GM12878 (cell line): ENCODE measurements at places on chromosomes 7 and 10.

DNA sequence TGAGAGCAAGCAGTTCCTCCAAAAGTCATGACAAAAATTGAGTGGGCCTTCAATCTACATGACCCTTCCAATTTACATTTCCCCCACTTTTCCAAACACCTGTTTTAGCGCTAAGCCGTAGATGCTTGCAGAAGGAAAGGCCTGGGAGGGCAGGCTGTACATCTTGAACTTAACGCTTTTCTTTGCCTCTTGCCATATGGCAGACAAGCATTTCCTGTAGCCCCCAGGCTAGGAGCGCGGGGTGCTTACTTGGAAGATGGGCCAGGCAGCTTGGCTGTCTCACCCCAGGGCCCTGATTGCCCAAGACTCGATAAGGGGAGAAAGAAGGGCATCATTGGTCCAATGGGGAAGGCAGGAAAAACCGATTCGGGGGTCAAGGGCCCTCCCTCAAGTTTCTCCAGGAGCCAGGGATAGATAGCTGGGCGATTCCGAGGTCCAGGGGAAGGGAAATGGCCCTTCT, 1.8 kb downstream of the HOXA10 start:
- peaks cover 24% of the 10 kb centered on the region for H3K27me3 ChIP-seq
- DNase-seq = no peak
- no peak overlapping the region for H3K4me3 ChIP-seq

DNA sequence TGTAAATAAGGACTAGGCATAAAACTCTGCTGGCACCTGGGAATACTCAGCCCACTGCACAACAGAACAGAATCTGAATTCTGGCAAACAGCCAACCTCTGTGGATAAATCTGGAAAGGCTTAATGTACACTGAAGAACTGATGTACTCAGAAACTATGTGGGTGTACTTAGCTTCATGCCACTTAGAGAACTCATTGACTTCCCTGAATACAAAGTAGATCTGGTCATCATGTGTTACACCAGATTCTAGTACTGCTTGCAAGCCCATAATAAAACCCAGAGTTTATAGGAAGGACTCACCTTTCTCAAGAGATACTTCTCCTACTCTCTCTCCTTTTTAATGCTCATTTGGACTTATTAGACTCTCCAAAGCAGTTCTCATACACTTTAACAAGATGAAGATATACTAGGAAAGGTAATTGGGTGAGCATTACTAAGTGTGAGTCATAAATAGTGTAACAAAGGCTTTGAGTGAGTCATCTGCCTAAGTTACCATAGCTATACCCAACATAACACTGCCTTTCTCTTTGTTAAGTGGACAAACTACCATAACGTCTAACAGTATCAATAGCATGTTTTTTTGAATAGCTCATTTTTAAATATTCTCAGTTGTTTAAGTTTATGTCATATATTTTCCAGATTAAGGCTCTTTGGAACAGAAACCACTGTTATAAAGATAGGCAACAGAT, 309.1 kb downstream of the MDFIC start:
- no peaks in the 10 kb centered on the region for H3K36me3 ChIP-seq
- no peak for DNase-seq
- no peak overlapping the region for H3K4me3 ChIP-seq

DNA sequence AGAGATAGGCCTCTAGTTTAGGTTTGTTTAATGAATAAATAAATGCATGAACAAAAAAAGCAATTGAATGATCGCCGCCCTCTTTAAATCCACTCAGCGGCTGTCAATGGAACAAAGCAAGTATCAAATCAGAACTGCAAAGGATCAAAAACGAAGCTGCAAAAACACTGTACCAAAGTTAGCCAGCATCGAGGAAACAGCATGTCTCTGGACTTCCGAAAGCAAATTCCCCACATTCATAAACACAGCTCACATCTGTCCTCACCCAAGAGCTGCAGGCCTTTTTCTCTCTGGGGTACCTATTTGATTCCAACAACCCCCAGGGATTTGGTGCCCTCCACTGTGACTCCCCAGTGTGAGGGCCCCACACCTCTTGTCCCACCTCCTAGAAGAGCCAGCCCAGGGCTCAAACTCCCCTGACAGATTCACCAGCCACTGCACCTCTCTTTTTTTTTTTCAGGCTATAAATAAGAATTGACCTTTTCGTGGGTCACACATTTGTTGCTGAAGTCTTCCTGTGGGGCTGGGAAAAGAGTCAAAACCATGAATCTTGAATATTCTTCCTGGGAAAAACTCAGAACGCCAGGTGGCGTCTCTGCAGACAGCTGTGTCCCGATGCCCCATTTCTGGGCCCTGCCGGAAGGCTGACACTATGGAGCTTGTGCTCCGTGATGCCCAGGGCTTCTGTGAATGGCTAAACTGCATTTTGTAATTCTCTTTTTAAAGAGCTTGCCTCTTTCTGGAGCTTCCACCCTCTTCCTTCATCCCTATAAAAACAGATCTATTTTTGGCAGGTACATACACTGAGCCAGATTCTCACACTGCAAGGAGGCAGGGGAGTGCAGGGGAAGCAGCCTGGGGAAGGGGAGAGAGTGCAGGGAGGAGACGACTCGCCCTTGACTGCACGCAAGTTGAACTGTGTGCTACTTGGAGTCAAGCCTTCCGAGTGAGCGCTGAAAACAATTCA, 51.7 kb downstream of the HSPA12A start:
- no peak for DNase-seq
- no peak overlapping the region for H3K27ac ChIP-seq
- no peak overlapping the region for H3K4me3 ChIP-seq
- no peaks in the 10 kb centered on the region for H3K4me1 ChIP-seq

DNA sequence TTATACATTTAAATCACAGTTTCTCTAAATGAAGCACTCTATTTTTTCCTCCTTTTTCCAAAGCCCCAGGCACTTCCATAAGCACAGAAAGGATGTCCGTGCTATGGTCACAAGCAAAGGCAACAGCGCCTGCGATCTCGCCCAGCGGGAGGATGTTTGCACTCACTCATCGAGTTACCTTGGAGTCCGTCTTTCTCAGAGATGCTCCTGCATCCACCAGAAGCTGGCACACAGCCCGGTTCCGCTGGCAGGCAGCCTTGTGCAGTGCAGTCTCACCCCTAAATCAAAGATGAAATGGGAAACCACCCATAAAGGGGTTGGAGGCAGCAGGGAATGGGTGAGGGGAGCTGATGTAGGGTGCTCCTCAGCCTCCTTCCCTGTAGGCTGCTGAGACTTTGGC, 51.9 kb upstream of the PTN start:
- no peaks in the 10 kb centered on the region for H3K4me1 ChIP-seq
- DNase-seq = no peak
- H3K36me3 ChIP-seq = no peaks in the 10 kb centered on the region
- no peak overlapping the region for H3K27ac ChIP-seq
- no peaks in the 10 kb centered on the region for H3K27me3 ChIP-seq

- no peaks in the 10 kb centered on the region for H3K27me3 ChIP-seq
- no peaks in the 10 kb centered on the region for H3K4me1 ChIP-seq
- no peak overlapping the region for H3K27ac ChIP-seq
- no peak for DNase-seq
- H3K36me3 ChIP-seq = no peaks in the 10 kb centered on the region
- H3K4me3 ChIP-seq = no peak overlapping the region
Measured at GRCh38 chr7:7895754-7896153, 72.8 kb upstream of the GLCCI1 start.

GRCh38 chr7:3748389-3748788, 447.3 kb downstream of the SDK1 start:
- H3K36me3 ChIP-seq = no peaks in the 10 kb centered on the region
- H3K27ac ChIP-seq = no peak overlapping the region
- no peak for DNase-seq
- H3K4me1 ChIP-seq = no peaks in the 10 kb centered on the region
- no peaks in the 10 kb centered on the region for H3K27me3 ChIP-seq

GRCh38 chr7:80298201-80298600, 163.6 kb downstream of the GNAI1 start:
- H3K27me3 ChIP-seq = no peaks in the 10 kb centered on the region
- no peaks in the 10 kb centered on the region for H3K4me1 ChIP-seq
- H3K27ac ChIP-seq = no peak overlapping the region
- DNase-seq = no peak
- H3K36me3 ChIP-seq = no peaks in the 10 kb centered on the region

- H3K27me3 ChIP-seq = no peaks in the 10 kb centered on the region
- no peaks in the 10 kb centered on the region for H3K36me3 ChIP-seq
- peak; percentile 8 for DNase-seq
- 0 out of 2 replicates have a peak, but pooled peaks cover 3% of the 10 kb centered on the region for H3K4me1 ChIP-seq
- no peak overlapping the region for H3K4me3 ChIP-seq
Measured at GRCh38 chr7:5139998-5140397, 50.0 kb upstream of the WIPI2 start.

- no peak for DNase-seq
- H3K27ac ChIP-seq = no peak overlapping the region
- no peaks in the 10 kb centered on the region for H3K4me1 ChIP-seq
- no peaks in the 10 kb centered on the region for H3K27me3 ChIP-seq
- H3K4me3 ChIP-seq = no peak overlapping the region
- no peaks in the 10 kb centered on the region for H3K36me3 ChIP-seq
Measured at GRCh38 chr10:9230625-9231024, 1176.1 kb downstream of the GATA3 start.

GRCh38 chr10:100998991-100999741, 442 bp upstream of the LZTS2 start:
- no peaks in the 10 kb centered on the region for H3K27me3 ChIP-seq
- peak overlapping the region; percentile 86 for H3K4me3 ChIP-seq
- H3K27ac ChIP-seq = peak overlapping the region; percentile 88
- DNase-seq = no peak
- H3K36me3 ChIP-seq = no peaks in the 10 kb centered on the region; the same call in 1 of the 2 replicates

DNA sequence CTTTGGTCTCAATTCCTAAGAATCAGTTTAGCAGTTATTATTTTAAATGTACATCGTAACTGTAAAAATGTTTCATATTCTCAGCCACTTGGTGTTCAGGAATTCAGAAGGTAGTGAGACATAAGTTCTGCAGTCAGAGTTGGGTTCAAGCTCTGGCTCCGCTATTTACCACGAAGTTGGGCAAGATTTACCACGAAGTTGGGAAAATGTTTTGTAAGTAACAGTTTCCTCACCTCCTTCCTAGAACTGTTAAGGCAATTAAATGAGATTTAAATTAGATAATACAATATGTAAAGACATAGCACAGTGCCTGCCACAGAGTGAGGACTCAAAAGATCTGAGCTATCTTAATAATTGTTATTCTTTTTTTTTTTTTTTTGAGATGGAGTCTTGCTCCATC, 16.3 kb upstream of the ABLIM1 start:
- DNase-seq = no peak
- no peaks in the 10 kb centered on the region for H3K27me3 ChIP-seq
- H3K4me1 ChIP-seq = no peaks in the 10 kb centered on the region
- no peak overlapping the region for H3K27ac ChIP-seq
- no peaks in the 10 kb centered on the region for H3K36me3 ChIP-seq

DNA sequence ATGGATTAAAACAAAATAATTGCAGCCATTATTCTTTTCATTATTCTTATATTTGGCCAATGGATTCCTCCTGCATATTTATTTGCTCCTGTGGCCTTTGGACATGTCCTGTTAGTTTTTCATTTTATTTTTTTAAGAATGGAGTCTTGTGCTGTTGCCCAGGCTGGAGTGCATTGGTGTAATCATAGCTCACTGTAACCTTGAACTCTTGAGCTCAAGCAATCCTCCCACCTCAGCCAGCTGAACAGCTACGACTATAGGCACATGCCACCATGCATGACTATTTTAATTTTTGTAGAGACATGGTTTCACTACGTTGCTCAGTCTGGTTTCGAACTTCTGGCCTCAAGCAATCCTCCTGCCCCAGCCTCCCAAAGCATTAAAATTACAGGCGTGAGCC, 42.7 kb upstream of the SRI start:
- no peaks in the 10 kb centered on the region for H3K36me3 ChIP-seq
- no peaks in the 10 kb centered on the region for H3K4me1 ChIP-seq
- H3K27me3 ChIP-seq = no peaks in the 10 kb centered on the region
- H3K4me3 ChIP-seq = no peak overlapping the region
- DNase-seq = no peak
- no peak overlapping the region for H3K27ac ChIP-seq

- H3K4me3 ChIP-seq = no peak overlapping the region
- DNase-seq = no peak
- no peaks in the 10 kb centered on the region for H3K27me3 ChIP-seq
Measured at GRCh38 chr10:126375926-126376554, 12.2 kb downstream of the ADAM12 start.

- DNase-seq = no peak
- no peak overlapping the region for H3K4me3 ChIP-seq
- H3K36me3 ChIP-seq = no peaks in the 10 kb centered on the region
- H3K27me3 ChIP-seq = no peaks in the 10 kb centered on the region
Measured at GRCh38 chr10:84097787-84098353, 41.4 kb upstream of the GHITM start.

- no peak overlapping the region for H3K4me3 ChIP-seq
- H3K27me3 ChIP-seq = no peaks in the 10 kb centered on the region
- H3K27ac ChIP-seq = no peak overlapping the region
- no peaks in the 10 kb centered on the region for H3K4me1 ChIP-seq
- DNase-seq = no peak
Measured at GRCh38 chr10:47365431-47366180, 17.4 kb downstream of the RBP3 start.

GRCh38 chr10:45063591-45064231, 63.0 kb downstream of the ZNF22 start:
- H3K36me3 ChIP-seq = no peaks in the 10 kb centered on the region
- no peak for DNase-seq
- no peaks in the 10 kb centered on the region for H3K4me1 ChIP-seq
- no peaks in the 10 kb centered on the region for H3K27me3 ChIP-seq
- H3K4me3 ChIP-seq = no peak overlapping the region
- no peak overlapping the region for H3K27ac ChIP-seq

GRCh38 chr10:58642283-58642682, 129.6 kb downstream of the BICC1 start:
- no peaks in the 10 kb centered on the region for H3K27me3 ChIP-seq
- H3K27ac ChIP-seq = no peak overlapping the region
- no peak for DNase-seq
- no peaks in the 10 kb centered on the region for H3K4me1 ChIP-seq
- no peaks in the 10 kb centered on the region for H3K36me3 ChIP-seq
- H3K4me3 ChIP-seq = no peak overlapping the region

GRCh38 chr7:71988201-71988600, 423.9 kb downstream of the CALN1 start:
- H3K4me3 ChIP-seq = no peak overlapping the region
- H3K4me1 ChIP-seq = no peaks in the 10 kb centered on the region
- H3K27me3 ChIP-seq = no peaks in the 10 kb centered on the region
- H3K36me3 ChIP-seq = no peaks in the 10 kb centered on the region
- no peak overlapping the region for H3K27ac ChIP-seq

DNA sequence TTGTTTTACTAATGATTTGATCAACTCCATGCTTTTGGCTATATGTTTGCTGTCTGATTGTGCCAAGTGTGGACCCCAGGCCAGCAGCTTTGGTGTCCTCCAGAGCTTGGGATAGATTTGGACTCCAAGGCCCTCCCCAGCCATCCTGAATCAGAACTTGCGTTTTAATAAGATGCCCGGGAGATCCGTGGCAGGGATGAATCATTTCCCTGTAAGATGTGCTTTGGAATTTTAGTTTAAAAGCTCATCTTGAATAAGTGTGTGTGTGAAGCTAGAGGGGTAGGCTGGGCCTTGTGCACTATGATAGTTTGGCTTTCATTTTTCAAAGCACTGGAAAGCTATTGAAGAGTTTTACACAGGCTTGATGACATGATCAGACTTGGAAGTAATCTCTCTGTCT, 66.2 kb upstream of the SDK1 start:
- no peak for DNase-seq
- no peaks in the 10 kb centered on the region for H3K4me1 ChIP-seq
- no peak overlapping the region for H3K4me3 ChIP-seq
- H3K27ac ChIP-seq = no peak overlapping the region
- H3K27me3 ChIP-seq = no peaks in the 10 kb centered on the region
- H3K36me3 ChIP-seq = no peaks in the 10 kb centered on the region

- H3K27ac ChIP-seq = no peak overlapping the region
- DNase-seq = no peak
- no peaks in the 10 kb centered on the region; the same call in 1 of the 2 replicates for H3K4me1 ChIP-seq
- peaks cover 26% of the 10 kb centered on the region for H3K27me3 ChIP-seq
- no peak overlapping the region for H3K4me3 ChIP-seq
- no peaks in the 10 kb centered on the region for H3K36me3 ChIP-seq
Measured at GRCh38 chr10:86365346-86366032, 1.1 kb downstream of the GRID1 start.
